ENCODE measurements at places on chromosomes 1 and 21.
A peak's percentile ranks its signal among the peaks of the same experiment; 100 is the strongest.

DNA sequence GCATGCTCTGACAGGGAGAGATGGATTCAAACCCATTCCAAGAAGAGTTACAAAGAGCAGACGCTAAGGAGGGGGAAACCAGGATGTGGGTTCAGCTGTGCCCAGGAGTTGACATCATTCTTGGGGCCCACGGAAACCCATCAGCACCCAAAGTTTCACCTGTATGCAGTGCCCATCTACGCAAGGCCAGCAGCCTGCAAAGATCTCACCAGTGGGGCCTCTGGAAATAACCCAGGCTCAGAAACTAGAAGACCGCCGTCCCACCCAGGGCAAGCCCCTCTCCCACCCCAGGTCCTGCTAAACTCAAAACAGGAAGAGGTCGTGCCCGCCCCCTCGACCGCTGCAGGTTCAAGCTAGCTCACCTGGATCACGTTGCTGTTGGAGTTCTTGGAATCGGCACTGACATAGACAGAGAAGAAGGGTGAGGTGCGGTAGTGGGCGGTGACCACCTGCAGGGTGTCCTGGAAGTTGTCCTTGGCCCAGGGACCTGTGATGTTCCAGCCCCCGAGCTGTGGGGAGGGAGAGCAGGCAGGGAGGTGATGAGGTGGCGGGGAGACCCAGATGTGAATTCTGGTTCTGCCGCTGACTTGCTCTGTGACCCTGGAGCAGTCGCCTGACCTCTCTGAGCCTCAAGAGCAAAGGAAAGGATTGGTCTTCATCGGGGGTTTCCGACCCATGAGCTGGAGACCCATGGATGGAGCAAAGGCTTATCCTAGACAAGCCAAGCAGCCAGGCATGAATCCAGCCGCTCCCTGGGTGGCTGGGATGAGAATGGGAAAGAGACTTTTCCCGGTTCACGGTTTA is 31.7 kb downstream of the ECE1 start:
- no peak for DNase-seq

DNA sequence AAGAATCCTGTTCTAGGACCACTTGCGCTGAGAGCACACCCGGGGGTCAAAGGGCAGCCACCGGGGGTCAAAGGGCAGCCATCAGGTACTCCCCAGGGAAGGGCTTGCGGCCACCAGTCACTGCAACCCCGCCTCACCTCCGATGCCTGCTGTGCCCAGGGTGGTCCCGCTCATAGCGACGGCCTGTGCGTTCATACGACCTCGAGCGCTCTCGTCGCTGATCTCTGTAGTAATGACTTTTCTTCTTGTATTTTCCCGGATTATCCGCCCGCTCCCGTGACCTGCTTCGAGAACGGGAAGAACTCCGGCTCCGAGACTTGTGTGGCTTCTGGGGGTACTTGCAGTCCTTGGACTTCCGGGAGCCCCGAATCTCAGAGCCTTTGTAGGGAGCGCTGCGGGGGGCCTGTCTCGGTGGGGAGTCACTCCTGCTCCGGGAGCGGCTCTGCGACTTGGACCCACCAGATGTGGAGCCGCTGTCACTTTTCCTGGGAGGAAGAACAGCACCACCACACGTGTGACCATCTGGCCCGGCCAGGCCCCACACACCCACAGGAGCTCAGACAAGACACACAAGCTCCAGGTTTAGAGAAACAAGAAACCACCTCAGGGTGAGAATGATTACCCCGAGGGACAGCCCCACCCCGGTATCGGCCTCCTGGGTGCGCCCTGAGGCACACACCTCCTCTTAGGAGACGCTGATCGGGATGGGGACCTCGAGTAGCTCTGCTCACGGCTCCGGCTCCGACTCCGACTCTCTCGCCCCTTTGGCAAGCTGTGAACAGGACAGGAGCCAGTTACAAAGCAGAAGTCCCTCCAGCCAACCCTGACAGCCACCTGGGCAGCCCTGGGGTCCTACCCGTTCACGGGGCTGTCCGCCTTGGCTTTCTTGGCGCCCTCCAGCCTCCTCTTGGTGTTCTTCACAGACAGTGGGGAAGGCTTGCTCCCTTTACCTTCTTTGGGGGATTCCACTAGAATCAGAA is 11.7 kb downstream of the CCNL2 start:
- DNase-seq: no peak

- DNase-seq: peak; percentile 70
Measured at GRCh38 chr1:184283999-184284398, 102.8 kb upstream of the C1orf21 start.

- DNase-seq: no peak
Measured at GRCh38 chr21:42850866-42851391, 28.4 kb downstream of the WDR4 start.

DNA sequence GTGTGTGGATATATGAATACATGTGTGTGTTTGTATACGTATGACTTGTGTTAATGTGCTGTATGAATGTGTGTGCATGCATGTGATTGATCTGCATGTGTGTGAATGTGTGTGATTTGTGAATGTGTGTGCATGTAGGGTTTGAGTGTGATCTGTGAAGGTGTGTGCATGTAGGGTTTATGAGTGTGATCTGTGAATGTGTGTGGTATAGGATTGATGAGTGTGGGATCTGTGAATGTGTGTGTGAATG is 88.2 kb downstream of the STUM start:
- DNase-seq: no peak

DNA sequence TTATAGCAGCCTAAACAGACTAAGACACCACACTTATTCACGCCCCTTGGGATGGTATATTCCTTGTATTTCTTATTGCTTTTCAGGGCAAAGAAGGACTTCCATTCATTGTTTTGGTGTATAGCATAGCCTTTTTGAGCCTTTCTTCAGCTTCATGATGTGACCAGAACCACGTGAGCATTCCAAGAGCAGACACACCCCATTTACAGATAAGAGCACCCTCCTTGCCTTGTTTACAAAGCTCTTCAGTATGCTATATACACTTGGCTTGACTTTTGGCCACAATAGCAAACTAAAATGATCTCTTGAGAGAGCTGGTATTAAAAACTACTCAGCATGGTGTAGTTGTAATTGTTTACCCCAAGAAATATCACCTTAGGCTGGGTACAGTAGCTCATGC is 78.7 kb downstream of the PIK3R3 start:
- DNase-seq: no peak

GRCh38 chr21:17819877-17820229 is 697 bp upstream of the C21orf91 start:
- DNase-seq: no peak

DNA sequence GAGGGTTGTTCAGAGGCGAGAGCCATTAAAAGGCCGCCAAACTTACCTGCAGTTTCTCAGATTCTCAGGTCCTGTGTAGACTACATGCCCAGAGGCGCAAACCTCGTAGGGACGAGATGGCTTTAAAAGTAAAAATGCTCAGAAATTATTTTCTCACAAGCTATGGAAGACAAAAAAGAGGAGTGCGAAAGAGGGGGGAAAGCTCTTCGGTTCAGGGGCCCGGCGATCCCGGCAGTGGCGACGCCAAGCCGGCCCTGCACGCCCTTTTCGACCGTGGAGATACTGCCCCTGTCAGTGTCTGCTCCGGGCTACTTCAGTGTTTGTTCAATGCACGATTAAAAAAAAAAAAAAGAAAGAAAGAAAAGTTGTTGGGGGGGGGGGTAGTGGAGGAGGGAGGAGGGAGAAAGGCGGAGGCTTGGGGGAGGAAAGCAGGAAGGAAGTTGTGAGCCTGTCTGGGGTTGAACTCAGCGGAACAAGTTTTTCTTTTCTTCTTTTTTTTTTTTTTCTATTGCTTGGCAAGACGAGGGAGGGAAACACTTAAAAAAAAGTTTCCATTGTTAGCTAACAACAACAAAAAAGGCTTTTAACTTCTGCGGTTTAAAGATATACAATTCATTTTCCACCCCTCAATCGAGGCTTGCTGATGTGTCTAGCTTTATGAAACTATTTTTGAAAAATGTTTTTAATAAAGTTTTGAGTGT is at the start of gene ITPKB:
Gene ITPKB, minus strand, starts transcription at position 288 of the 701 bp plus-strand sequence. CDS start 1,824 bp downstream, outside the sequence.
- peak; percentile 64 for DNase-seq

DNA sequence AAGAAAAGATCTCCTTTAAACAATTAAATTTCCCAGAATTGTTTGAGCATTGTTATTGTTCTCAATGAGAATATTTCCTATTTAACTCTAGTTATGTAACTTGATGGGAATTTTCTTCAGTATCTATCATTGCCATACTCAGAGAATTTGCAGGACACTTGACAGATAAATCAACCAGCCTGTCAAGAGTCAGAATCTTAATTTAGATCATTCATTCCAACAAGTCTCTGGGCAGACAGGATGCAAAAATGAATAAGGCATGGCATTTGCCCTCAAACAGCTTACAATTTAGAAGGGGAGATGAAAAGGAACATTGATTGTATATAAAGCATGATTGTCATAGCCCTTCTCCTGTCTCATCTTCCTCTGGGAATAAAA is 7.3 kb upstream of the DISC1 start:
- no peak for DNase-seq

- no peak for DNase-seq
Measured at GRCh38 chr21:39238275-39238674, 55.0 kb upstream of the PSMG1 start.

DNA sequence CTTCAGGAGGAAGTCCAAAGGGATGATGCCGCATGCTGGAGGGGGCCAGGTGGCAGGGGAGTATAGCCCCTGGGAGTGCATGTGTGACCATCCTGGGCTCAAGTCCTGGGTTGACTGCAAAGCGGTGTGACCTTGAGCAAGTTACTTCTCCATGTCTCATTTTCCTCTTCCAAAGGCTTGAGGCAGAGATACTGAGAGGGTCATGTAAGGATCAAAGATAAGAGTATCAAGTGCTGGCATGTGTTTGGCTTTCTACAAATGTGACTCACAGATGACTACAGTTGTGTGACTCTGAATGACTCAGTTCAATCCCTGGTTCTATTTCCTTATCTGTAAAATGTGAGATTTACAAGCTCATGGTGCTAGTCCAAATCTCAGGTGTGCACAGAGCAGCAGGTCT is 26.1 kb downstream of the PROK1 start:
- DNase-seq: no peak

- DNase-seq: peak; percentile 70
Measured at GRCh38 chr1:65260851-65261473, 48.4 kb upstream of the DNAJC6 start.

GRCh38 chr1:55378582-55378981 is 163.4 kb upstream of the USP24 start:
- peak; percentile 45 for DNase-seq

DNA sequence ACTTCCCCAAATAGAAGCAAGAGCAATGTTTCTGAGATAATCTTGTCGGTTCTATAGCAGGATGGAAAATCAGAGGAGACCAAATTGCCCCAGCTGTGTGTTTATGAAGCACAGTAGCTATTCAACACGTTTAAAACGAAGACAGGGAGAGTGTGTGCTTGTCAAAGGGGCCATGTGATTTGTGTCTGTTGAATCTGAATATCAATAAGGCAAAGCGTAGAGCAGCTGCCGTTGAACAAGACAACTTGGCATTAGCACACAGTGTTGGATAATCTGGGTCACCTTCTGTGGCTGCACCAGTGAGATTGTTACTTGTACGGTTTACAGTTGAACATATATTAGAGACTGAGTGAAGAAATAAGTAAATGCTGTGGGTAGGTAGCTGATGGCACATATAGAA is 1.0 kb downstream of the CRB1 start:
- DNase-seq: no peak

- no peak for DNase-seq
Measured at GRCh38 chr1:162557536-162557935, 4.0 kb upstream of the UAP1 start.

GRCh38 chr1:20385630-20386029 is 95.0 kb downstream of the VWA5B1 start:
- no peak for DNase-seq

DNA sequence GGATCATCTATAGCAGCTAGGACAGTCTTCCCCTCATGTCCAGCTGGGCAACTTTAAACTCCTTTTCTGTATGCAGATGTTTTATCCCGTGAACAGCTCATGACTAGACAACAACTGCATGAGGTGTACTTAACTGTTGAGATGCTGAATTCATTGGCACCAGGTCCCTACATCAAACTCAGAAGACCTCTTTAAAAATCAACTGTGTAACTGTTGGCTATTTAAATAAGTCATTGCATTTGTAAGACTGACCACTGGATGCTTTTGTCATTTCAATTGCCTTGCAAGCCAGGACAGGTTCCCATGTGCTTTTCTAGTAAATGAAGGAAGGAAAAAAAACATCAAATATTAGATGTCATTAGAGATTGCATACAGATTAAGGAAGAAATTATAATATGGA is 28.3 kb upstream of the GORAB start:
- DNase-seq: no peak

- DNase-seq: no peak
Measured at GRCh38 chr1:232207073-232207866, 422.7 kb downstream of the SIPA1L2 start.

GRCh38 chr1:226788965-226789364 is 49.9 kb upstream of the ITPKB start:
- DNase-seq: no peak

GRCh38 chr21:40054403-40054802 is 187.2 kb downstream of the PCP4 start:
- DNase-seq: no peak

- peak; percentile 68 for DNase-seq
Measured at GRCh38 chr1:224447251-224447650, 12.7 kb upstream of the WDR26 start.

DNA sequence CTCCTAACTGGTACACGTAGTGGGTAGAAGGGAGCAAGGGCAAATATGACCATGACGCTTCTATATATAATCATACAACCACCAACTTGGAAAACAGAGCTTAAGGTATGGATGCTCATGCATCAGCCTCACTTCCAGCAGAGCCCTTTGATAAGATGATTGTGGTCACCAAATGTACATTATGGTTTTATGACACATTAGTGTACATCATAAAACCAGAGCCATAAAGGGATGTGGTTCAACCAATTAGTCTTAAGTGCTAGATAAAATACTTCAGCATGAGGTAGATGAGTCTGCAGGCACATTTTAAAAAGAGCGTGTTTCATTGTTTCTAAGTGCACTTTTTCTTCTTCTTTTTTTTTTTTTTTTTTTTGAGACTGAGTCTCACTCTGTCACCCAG is 43.7 kb downstream of the NIBAN1 start:
- DNase-seq: no peak

GRCh38 chr1:212771341-212771740 is 20.2 kb downstream of the NSL1 start:
- no peak for DNase-seq

- peak; percentile 37 for DNase-seq
Measured at GRCh38 chr1:223704921-223705878, 7.1 kb upstream of the CAPN2 start.

Data from fibroblast of gingiva (primary cell).